ENCODE measurements at places on chromosomes 6 and 20. TPM values are rescaled to one million over a fixed set of nuclear protein-coding genes. Genes with fewer than 3 reads are reported as not detected.

MYLIP gene
- 9.1 TPM for total RNA-seq

L3MBTL1 gene
- 4.5 TPM for total RNA-seq

HSPA12B gene
- not detected for total RNA-seq

MCHR2 gene
- total RNA-seq, result not detected

FAM83D gene
- total RNA-seq, result 64.4 TPM

UNC5CL gene
- total RNA-seq, result under 0.01 TPM

SPATS1 gene
- total RNA-seq, result not detected

PBOV1 gene
- total RNA-seq, result not detected

MUC22 gene
- not detected for total RNA-seq

GMEB2 gene
- total RNA-seq, result 12.7 TPM

TLDC2 gene
- total RNA-seq, result not detected

PNLDC1 gene
- total RNA-seq, result not detected

TEAD3 gene
- 17.5 TPM for total RNA-seq

GRCh38 chr6:3291346-3291745, 32.6 kb downstream of the PSMG4 start:
- no peak for DNase-seq

GRCh38 chr6:146875927-146876270, 277.1 kb downstream of the ADGB start:
- DNase-seq, result no peak

GRCh38 chr6:43934183-43934802, 164.3 kb downstream of the VEGFA start:
- no peak for DNase-seq

DNA sequence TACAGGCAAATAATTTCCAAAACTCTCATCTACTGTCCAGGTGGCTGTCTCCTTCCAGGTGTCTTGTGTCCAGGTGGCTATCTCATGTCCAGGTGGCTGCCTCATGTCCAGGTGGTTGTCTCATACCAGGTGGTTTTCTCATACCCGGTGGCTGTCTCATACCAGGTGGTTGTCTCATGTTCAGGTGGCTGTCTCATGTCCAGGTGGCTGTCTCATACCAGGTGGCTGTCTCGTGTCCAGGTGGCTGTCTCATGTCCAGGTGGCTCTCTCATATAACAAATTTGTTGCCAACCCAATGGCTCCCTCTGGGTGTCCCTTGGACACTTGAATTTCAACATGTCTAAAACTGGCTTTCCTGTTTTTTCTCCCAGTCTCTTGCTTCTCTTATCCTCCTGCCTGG, 14.3 kb upstream of the SLC22A3 start:
- DNase-seq, result no peak

- DNase-seq, result peak; percentile 54
Observed at GRCh38 chr20:62374331-62375152, 7.4 kb upstream of the LAMA5 start.

- DNase-seq, result no peak
Observed at GRCh38 chr6:145631374-145631773, 103.9 kb downstream of the EPM2A start.

DNA sequence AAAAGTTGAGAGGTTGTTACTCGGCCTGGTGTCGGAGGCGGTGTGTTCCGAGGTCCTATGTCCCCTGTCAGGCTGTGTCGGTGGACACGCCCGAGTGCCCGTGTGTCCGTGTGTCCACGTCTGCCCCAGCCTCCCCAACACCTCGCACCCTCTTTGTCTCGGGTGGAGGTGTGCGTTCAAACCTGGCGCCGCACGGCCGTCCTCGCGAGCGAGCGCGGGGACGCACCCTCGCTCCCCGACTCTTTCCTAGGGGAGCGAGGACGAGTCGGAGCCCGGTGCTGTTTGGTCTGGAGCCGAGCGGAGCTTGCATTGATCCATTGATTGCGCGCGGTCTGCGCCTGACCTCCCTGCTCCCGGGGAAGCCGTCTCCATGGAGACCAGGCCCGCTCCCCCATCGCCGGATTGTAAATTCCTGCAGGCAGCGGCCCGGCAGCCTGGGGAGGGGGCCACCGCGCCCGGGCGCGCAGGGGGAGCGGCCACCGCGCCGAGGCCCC, 411 bp upstream of the SCUBE3 start:
- no peak for DNase-seq

DNA sequence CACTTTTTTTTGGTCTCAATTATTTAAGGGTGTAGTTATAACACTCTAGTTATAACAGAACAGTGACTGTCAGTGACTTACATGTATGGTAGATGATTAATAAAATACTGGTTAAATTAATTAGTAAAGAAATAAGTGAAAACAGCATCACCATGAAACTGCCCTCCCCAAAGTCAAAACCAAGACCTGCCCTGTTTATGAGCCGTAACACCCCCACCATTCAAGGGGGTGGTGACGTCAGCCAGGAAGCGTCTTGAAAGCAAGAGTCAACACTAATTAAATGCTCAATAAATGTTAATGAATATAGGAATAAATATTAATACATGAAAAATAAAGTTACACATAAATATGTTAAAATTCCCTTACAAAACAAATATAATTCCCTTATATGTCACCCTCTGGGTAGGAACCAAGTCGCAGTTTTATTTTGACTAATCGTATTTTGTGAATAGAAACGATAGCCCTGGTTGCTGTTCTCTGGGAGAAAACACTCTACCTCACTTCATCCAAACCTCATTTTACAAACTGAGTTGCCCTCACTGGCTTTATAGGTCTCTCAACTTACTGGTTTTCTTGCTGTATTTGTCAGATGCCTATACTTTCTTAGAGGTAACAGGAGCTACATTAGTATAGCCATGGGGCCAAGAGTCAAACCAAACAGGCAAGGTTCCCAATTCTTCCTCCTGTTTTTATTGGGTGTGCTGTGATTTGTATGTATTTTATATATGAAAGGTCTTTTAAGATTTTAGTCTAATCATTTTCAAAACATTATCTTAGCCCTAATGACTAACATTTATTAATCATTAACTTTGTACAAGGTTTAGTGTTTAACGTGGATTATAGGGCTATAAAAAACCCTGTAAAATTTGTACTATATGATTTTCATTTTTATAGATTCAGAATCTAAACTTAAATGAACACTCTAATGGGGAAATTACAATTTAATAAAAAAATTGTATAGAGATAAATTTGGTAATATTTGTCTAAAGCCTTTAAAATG, 227.9 kb upstream of the IRAK1BP1 start:
- no peak for DNase-seq

GRCh38 chr20:47265984-47266383, 90.5 kb downstream of the ZMYND8 start:
- no peak for DNase-seq

DNA sequence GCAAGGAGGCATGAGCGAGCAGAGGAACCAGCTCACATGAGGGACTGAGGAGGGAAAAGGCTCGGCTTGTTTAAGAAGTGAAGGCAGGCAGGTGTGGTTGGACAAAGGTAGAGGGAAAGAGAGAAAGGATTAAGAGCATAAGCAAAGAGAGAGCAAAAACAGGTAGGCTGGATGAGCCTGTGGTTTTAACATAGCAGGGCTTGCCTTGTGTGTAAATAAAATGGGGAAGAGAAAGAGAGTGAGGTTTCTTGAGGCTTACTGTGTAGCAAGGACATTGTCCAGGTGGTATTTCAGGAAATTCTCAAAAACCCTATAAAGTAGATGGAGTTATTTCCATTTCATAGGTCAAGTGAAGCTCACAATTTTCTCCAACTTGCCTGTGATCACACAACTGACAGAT, 93.9 kb upstream of the HDAC2 start:
- DNase-seq, result no peak

- no peak for DNase-seq
Observed at GRCh38 chr20:48106428-48106827, 321.1 kb upstream of the SULF2 start.

DNA sequence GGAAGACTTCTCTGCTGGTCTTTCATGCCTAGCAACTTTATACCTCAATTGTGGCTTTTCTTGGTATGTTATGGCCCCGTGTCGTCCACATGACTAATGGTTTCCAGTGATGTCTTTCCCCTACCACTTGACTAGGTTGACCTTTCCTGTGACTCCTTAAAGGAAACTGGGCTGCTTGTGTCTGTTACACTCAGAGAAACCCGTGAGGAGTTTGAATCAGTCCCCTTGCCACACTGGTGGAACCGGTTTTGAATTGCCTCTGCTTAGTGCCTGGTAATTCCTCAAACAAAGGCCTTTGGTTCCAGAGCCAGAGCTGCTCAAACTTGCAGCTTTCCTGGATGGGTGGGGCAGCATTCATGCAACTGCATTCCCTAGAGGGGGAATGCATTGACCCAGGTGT, 21.9 kb downstream of the ECT2L start:
- DNase-seq, result peak; percentile 90

DNA sequence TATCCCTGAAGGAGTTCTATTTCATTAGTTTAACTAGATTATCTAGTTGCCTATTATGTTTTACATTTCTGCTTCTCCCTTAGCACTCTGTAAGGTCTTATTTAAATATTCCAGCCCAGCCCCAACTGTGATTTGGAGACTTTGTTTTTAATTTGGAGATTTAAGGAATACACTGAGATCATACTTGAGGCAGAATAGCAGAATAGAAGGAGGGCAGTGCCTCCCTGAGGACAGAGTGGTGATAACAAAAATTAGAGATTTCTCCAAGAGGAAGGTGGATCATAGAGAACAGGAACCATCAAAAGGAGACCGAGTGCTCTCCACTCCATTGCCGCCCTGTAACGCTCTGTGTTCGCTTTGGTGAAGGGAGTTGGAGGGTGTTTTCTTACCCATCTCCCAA, 14.8 kb upstream of the CD164 start:
- peak; percentile 31 for DNase-seq

DNA sequence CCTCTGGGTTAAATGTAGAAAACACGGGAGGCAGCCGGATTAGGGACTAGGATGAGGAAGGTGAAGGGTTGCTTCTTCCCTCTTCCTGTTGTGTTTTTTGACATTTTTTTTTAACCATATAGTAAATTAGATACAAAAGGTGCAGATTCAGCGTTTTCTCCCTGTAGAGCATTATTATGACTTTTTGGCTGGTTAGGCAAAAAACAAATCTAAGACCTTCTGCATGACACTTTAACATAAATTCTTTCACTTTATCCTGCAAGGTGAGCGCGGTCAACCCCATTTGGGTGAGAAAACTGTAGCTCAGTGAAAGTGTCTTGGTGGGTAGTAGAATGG, 1.3 kb downstream of the SLC16A10 start:
- DNase-seq, result no peak

DNA sequence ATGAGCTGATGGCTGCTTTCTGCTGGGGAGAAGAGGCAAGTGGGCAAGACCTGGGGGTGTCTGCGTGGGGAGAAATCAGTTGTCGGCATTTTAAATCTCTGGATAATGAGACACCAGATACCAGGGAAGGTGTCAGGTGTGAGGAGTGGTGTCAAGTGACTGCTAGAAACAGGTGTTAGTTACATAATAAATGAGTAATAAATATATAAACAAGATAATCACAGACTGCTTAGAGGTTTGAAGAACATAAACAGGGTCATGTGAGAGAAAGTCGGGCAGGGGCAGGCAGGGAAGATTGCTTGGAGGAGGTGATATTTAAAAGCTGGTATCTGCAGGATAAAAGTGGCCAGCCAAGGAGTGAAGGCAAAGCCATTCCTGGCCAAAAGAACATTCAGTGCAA, 87.2 kb upstream of the RIN2 start:
- DNase-seq, result no peak

GRCh38 chr20:32116079-32116521, 6.6 kb downstream of the TM9SF4 start:
- DNase-seq, result peak; percentile 91

GRCh38 chr6:84691978-84692623, 72.3 kb downstream of the TBX18 start:
- DNase-seq, result no peak
